ENCODE measurements at places on chromosomes 1 and 21. TPM values are rescaled to one million over a fixed set of nuclear protein-coding genes. Genes with fewer than 3 reads are reported as not detected.

HPCAL4 gene
- 2.8 TPM for total RNA-seq

GRCh38 chr1:167492481-167492910 lies 25.8 kb downstream of the CD247 start:
- no peak for DNase-seq

DNA sequence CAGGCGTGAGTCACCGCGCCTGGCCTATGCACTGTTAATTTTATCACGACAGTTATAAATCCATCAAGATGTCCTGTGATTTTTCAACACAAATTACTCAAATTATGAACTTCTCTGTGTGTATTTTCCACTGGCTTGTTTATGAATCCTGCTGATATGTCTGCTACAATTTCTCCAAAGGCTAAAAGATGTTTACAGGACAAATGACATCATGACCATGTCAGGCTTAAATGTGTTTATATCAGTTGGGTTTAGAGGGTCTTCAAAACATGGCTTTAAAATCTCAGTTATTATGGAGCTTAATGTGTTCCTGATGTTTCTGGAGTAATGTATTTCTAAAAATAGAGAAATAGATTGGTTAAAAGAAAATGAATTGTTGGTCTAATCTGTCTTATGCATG lies 44.0 kb upstream of the ERG start:
- no peak for DNase-seq

CCDC24 gene
- total RNA-seq: 0.86 TPM

- DNase-seq: no peak
These were observed 88.2 kb upstream of the AKT3 start for GRCh38 chr1:243938208-243938607.

- no peak for DNase-seq
These were observed 185.9 kb downstream of the AK5 start for GRCh38 chr1:77467741-77468140.

- peak; percentile 88 for DNase-seq
These were observed 416 bp upstream of the TNFRSF14 start for GRCh38 chr1:2555634-2556276.

GRCh38 chr1:192739476-192740184 lies 69.2 kb upstream of the RGS2 start:
- DNase-seq: no peak

- DNase-seq: no peak
These were observed 32.4 kb upstream of the MGST3 start for GRCh38 chr1:165598676-165599059.

CAPN8 gene
- total RNA-seq: not detected

DNA sequence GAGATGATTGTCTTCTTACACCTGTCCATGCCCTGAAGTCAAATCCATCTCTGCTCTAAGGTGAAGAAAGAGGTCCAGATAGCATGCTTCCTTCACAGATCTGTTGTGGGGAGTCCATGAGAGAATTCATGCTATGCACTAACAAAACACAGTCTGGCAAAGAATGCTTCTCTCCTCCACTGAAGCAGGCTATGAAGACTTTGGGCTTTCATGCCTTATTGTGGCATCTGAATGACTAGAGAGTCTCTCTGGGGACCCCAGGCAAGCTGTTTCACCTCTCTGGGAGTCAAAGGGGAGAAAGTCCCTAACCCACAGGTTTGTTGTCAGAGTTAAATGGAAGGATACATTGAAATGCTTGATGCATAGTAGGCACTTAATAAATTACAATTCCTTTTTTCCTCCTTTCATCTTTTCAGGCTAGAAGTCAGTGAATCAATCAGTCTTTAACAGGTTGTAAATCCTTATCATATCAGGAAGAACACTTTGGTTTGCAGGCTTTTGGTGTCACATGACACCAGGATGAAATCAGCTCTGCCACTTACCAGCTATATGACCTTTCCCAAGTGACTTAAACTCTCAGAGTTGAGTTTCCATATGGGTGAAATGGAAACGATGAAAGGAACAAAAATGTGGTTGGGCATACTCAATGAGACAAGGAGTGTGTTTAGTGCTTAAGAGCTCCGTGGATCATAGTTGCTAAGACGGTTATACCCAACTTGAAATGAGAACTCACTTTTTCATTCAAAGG lies 200.1 kb upstream of the DAB1 start:
- no peak for DNase-seq

DNA sequence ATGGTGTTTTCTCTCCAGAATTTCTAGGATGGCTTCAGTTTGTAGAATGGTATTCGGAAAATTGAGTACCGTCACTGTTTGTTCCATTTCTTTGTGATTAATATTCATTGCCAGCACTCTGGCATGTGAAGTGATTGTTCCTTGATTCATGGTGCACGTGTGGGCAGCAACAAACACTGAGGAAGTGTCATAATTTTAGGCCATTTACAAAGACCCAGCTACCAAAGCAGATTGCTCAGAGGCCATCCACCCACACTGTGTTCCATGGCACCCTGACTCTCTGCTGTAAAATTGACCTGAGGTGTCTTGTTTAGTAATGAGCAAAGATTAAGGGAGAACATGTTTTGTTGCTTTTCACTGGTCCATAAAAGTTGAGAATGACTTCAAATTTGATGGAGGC lies 250.9 kb upstream of the FMN2 start:
- no peak for DNase-seq

GRCh38 chr1:19477284-19478249 lies 7.8 kb downstream of the CAPZB start:
- no peak for DNase-seq

DNA sequence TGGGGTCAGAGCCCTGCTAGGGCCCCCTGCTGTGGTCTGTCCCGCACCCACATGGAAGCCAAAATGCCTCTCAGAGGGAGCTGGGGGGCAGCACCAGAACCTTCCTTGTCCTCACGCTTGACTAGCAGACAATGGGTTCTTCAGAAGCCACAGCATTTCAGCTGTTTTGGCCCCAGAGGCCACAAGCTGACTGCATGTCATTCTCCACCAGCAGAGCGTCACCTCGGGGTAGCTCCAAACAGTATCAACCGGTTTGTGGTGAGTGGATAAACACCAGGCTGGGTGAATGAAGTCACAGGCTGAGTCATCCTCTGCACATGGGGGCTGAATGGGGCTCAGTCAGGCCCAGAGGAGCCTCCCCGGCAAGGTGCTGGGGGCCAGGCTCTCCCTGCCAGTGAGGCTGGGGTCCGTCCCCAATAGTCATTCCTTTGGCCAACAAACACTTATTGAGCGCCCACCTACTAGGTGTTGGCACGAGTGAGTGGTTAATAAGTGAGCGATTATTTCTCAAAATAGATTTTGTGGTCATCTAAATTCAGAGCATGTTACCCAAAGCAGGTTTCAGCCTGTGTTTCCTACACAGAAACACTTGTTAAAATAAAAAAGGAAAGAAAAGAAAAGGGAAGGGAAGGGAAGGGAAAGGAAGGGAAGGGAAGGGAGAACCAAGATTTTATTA lies 9.1 kb downstream of the OLIG1 start:
- no peak for DNase-seq
